ENCODE measurements at places on chromosomes 11 and 22. TPM values are rescaled to one million over a fixed set of nuclear protein-coding genes. Genes with fewer than 3 reads are reported as not detected.

Gene MAJIN
- not detected for total RNA-seq

Gene ANKRD49
- 16.4 TPM for total RNA-seq

Gene MADD
- total RNA-seq, result 17.0 TPM

DNA sequence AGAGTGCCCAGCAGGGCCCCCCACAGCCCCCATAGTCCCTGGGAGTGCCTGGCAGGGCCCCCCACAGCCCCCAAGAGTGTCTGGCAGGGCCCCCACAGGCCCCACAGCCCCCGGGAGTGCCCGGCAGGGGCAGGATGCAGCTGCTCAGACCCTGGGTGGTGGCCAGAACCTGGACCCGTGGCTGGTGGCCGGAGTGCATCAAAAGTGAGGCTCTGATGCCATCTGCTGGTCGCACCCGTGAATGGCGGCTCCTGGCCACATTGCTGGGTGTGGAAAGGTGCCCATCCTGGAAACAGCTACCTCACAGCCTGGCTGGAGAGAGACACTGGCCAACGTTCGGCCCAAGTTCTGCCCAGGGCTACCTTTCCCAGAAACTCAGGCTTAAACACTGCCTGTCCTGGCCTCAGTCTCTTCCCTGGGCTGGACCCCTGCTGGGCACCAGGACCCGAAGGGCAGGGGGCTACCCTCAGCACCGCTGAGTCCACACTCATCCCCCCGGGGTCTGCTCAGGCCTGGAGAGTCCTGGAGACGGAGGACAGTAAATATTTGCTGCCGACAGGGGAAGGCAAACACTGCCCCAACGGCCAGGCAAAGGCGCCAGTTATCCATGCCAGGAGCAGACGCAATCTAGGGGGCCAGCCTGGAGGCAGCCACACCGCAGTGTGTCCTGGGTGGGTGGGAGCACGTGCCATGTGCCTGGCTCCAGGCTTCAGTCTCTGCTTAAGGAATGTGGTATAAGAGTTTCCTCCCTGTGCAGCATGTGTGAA is 4.4 kb downstream of the INS start:
- DNase-seq, result peak; percentile 73

DNA sequence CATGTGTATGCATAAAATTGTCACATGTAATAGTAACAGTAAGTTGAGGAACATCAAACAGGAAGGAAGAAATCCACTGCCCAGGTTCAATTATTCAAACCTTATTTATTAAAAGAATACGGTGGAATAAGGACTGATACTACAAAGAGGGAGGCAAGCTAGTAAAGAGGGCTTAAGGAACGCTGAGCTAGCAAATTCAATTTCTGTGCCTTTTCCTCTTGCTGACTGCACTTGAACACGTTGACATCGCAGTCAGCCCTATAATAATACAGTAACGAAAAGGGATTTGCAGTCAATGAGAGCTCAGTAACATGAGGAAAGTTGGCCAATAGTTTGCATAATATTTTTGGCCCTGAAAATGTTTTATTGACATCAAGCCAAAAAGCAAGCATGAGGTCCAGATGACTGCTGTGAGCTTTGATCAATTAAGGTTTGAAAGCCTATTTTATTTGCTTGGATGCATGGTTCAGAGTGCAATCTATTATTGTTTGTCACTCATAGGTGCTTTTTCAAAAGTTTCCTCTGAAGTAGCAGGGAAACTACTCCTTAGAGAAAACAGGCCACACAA is 861.8 kb downstream of the LRRC4C start:
- DNase-seq, result no peak

DNA sequence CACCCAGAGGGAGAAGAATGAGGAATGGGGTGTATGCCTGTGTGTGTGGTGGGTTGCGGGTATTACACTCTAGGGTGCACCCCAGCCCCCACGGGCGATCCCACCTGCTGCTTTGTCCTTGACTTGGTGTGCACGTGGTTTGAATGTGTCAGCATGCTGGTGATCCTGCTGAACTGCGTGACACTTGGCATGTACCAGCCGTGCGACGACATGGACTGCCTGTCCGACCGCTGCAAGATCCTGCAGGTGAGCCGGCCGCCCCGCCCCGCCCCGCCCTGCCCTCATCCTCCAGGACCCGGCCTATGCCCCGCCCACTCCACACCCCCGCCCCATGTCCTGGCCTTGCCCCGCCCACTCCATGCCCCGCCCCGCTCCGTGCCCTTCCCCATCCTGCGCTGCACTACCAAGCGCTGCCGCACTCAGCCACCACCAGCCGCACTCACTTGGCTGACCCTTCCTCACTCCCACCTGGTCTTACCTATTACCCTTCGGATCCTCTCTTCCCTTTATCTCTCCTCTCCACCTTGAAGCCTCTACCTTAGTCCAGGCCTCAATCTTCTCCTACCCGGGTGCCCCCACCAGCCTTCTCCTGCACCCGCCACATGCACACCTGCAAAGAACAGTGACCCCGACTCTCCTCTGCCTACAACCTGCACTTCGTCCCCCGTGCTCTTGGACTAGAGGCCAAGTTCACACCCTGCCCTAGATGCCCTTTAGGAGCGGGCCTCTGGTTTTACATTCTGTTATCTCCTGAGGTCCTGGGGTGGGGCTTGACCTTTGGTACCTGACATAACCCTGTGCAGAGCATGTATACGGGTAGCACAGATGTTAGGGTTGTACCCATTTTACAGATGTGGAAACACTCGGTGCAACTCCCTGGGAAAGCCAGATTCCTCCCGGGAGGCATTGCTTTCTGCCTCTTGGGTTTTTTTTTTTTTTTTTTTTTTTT is 27.7 kb downstream of the CACNA1I start:
- no peak for DNase-seq

DNA sequence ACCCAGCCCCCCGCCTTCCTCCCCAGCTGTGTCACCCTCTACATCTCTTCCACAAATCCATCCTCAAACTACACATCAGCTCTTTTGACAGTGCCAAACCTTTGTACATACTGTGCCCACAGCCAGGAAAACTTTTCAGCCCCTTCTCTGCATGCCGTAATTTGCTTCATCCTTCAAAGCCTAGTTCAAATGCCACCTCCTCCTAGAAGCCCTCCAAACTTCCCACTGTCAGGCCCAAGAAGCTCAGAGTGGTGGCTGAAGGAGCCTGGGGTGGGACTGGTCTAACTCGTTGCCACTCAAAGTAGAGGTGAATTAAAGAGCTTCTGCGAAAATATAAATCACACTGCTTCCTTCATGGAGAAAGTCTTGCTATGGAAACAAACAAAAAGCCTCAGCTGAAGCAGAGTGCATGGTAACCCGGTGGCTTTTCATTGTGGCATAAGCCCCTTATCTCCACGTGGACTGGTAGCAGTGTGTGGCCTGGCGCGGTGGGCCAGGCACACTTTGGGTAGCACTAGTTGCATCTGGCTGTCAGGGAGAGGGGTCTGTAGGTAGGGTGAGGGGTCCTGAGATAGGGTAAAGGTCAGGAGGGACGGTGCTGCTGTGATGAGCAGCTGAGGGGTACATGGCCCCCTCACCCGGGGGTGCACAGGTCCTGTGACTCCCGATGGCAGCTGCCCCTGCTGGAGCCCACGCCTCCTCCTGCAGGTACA is 76.9 kb downstream of the MYO7A start:
- no peak for DNase-seq

DNA sequence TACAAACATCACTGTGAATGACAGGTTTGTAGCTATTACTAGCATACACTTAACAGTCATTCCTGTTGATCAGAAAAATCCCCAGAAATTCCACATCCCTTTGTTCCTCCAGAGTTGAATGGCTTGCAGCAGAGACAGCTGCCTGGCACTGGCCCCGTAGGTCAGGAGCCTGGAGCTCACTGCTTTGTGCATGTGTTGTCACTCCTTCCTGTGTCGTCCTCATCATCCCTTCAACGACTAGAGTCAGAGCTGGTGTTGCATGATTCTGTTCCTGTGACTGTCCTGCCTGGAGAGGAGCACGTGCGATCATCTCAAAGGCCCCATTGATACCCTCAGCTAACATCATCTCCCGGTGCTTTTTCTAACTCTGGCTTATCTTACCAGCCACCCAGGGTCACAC is 58.3 kb downstream of the LDLRAD3 start:
- no peak for DNase-seq

- no peak for DNase-seq
Observed at GRCh38 chr11:61609980-61610366, 29.1 kb upstream of the SYT7 start.

DNA sequence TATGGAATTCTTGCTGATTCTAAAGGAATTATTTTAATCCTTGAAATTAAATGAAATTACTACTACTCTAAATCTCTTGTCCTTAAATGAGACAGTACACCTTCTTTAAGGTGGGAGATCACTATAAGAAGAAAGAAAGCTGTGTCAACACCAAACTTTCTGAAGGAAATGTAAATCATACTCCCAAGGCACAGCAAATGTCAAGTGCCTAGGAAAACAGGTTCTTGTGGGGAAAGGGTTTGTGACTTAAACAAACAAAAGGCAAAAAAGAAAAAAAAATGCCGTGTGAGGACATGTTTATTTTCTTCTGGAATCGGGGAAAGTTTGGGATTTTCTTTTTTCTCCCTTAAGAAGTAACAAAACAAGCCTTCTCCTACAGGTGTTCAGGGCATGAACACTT is 745.1 kb downstream of the DLG2 start:
- DNase-seq, result no peak

DNA sequence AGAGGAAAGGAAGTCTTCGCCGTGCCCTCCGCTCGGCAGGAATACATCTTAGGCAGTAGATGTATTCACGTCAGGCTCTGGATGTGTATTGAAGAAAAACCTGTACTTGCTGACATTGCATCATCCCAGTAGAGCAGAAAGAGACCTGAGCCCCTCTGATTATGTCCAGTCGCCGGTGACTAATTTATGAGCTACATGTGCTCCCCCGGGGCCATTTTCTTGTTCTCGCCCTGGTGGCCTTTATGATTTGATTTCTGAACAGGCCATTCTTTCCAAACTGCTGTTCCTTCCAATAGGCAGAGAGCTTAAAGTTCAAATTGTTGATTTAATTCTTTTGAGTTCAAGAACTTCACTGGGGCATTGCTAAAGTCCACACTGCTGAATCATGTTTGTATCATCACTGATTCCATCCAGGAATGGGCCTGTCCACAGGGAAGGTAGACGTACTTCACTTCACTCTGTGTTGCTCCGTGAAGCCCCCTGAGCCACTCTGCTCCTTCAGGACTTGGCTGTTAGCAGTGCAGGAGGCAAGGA is 137.3 kb upstream of the RASSF10 start:
- DNase-seq, result no peak

- peak; percentile 73 for DNase-seq
Observed at GRCh38 chr22:46454504-46455269, 82.7 kb downstream of the CELSR1 start.

- no peak for DNase-seq
Observed at GRCh38 chr22:38756711-38757463, 1.1 kb upstream of the SUN2 start.

DNA sequence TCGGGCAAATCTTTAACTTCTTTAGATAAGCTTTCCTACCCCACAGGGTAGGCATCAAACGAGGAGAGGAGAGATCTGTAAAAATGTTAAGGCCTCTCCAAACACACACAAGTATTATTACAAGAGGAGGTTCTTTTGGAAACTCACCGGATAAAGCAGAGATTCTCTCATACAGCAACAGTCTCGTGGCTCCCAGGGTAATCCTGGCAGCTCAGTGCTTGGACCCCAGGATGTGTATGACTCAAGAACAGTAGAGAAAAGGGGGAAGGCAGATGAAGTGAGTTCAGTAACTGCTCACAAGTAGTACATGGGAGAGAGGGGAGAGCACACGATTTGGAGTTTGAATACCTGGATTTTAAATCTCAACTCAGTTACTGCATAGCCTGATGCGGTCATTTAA is 120.9 kb downstream of the FEZ1 start:
- DNase-seq, result no peak

DNA sequence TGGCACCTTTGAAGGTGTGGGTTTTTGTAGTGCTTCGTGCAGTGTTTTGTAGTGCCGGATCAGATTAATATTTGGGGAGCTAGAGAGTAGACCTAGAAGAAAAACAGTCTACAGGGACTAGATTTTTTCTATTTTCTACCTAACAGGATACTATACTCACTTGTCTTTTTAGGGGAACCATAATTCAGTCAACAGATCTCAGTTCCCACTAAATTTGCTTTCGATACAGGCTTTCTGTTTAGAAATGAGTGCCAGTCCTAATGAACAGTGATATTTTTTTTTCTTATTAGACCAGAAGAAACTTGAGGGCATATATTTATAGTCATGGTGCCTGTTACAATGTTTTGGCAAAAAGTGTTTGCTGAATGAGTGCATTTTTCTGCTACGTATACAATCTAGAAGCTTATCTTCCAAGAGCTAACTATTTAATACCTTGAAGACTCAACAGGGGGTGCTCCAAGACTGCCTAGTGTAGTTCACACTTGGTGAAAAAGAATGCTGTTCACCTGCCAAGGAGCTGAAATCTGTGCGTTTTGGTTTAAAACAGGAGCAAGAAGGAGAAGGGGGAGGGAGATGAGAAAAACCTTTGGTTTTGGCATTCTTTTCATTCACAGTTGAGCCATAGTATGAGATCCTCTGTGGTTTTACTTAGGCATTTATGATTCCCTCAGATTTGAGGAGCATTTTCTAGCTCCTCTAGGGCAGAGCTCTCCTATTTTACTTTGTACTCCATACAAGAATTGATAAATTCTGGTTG is 44.9 kb upstream of the VSTM5 start:
- peak; percentile 39 for DNase-seq

DNA sequence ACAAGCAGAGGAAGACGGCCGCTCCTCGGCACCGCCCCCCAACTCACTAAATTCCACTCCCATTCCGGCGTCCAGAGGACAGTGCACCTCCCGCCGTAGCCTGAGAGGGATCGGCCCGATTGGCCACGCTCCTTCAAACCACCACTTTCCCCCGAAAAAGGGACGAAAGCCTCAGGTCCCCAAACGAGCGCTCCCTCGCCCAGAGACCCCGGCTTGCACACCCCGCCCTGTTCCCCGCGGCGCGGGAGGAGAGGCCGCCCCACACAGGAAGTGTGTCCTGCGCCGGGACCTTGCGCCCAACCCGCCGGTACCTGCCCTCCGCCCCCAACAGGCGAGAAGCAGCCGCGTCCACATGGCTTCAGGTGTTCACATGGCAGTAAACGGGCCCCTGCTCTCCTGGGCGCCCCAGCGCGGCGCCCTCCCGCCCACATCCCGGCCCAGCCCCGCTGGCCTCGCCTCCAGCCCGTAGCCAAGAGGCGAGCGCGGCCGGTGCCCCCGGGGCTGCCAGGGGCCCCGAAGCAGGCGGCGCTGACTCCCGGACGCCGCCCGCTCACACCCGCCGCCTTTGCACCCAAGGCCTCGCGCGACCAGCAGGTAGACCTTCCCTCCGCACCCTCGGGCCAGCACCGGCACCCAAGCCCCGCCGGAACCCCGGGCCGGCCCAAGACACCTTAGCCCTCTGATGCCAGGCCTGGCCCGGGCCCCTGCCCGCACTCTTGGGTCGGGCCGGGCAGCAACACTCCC is 849 bp downstream of the TCF20 start:
- peak; percentile 64 for DNase-seq

- peak; percentile 73 for DNase-seq
Observed at GRCh38 chr11:8870411-8871170, 40.4 kb upstream of the AKIP1 start.

All from Daoy (cell line).